CD8-positive, alpha-beta memory T cell (primary cell): ENCODE measurements at places on chromosomes 3 and 15. TPM values are rescaled to one million over a fixed set of nuclear protein-coding genes. Genes with fewer than 3 reads are reported as not detected.

Gene MINAR1
- not detected for polyA plus RNA-seq

DNA sequence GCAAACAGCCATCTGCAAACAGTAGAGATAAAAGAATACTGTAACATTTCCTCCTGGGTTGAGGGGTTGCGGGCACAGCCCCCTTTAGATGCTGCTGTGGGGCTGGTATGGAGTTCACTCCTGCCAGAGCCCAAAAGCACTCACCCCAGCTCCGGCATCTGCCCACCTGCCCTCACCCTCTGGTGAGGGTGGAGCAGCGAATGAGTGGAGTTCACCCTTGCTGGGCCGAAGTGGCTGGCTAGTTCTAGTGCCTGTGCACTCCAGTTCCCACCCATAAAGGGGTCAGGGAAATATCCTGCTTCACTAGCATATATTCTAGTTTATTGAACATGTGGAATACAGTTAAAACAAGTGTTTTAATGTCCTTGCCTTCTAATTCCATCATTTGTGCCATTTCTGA is 209.7 kb upstream of the SGO1 start:
- no peaks in the 10 kb centered on the region for H3K4me1 ChIP-seq
- H3K27ac ChIP-seq = no peak overlapping the region
- H3K36me3 ChIP-seq = no peaks in the 10 kb centered on the region
- H3K4me3 ChIP-seq = no peak overlapping the region

Gene TLR9
- 0.16 TPM for polyA plus RNA-seq

DNA sequence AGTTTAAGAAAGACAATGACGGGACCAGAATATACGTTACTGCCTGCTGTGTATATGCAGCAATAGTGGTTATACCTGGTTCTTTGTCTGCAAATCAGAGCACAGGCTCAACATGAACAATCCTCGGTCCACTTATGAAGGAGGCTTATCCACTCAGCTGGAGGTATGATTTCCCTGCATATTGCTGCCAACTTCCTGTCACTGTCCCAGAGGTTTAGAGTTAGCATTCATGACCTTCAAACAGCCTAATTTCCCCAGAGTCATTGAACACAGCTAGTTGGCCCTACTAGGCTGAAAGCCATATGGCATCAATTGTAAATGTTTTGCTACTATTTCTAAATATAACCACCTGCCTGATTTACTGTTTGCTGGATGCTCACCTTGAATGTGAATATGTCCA is 224.9 kb upstream of the ZNF717 start:
- no peak overlapping the region for H3K4me3 ChIP-seq
- H3K4me1 ChIP-seq = no peaks in the 10 kb centered on the region
- no peak for DNase-seq
- no peaks in the 10 kb centered on the region for H3K27me3 ChIP-seq

GRCh38 chr15:41870689-41871081 is 23.2 kb downstream of the SPTBN5 start:
- H3K27me3 ChIP-seq = no peaks in the 10 kb centered on the region
- no peak overlapping the region for H3K4me3 ChIP-seq
- peaks cover 8% of the 10 kb centered on the region for H3K4me1 ChIP-seq
- no peak overlapping the region for H3K27ac ChIP-seq

- DNase-seq = peak; percentile 36
- H3K27me3 ChIP-seq = no peaks in the 10 kb centered on the region
- no peaks in the 10 kb centered on the region for H3K36me3 ChIP-seq
- peak overlapping the region; percentile 64 for H3K27ac ChIP-seq
- H3K4me3 ChIP-seq = peak overlapping the region; percentile 27
These were observed 15.0 kb downstream of the TIGIT start for GRCh38 chr3:114308830-114309229.

Gene GNAT1
- not detected for polyA plus RNA-seq

Gene CAMK2N2
- not detected for polyA plus RNA-seq

Gene CCDC39
- not detected for polyA plus RNA-seq

Gene NMB
- polyA plus RNA-seq = 3.9 TPM

GRCh38 chr3:55601366-55602080 is 114.4 kb upstream of the WNT5A start:
- no peak overlapping the region for H3K27ac ChIP-seq
- H3K27me3 ChIP-seq = no peaks in the 10 kb centered on the region
- DNase-seq = no peak
- H3K4me1 ChIP-seq = no peaks in the 10 kb centered on the region
- H3K36me3 ChIP-seq = no peaks in the 10 kb centered on the region

Gene EFHB
- polyA plus RNA-seq = not detected

GRCh38 chr3:185254799-185255198 is 950 bp upstream of the EHHADH start:
- no peak for DNase-seq
- H3K27me3 ChIP-seq = no peaks in the 10 kb centered on the region
- no peak overlapping the region for H3K4me3 ChIP-seq
- no peaks in the 10 kb centered on the region for H3K36me3 ChIP-seq

- H3K27ac ChIP-seq = no peak overlapping the region
- H3K27me3 ChIP-seq = no peaks in the 10 kb centered on the region
- no peaks in the 10 kb centered on the region for H3K36me3 ChIP-seq
These were observed 541.8 kb downstream of the NLGN1 start for GRCh38 chr3:173939331-173939730.

DNA sequence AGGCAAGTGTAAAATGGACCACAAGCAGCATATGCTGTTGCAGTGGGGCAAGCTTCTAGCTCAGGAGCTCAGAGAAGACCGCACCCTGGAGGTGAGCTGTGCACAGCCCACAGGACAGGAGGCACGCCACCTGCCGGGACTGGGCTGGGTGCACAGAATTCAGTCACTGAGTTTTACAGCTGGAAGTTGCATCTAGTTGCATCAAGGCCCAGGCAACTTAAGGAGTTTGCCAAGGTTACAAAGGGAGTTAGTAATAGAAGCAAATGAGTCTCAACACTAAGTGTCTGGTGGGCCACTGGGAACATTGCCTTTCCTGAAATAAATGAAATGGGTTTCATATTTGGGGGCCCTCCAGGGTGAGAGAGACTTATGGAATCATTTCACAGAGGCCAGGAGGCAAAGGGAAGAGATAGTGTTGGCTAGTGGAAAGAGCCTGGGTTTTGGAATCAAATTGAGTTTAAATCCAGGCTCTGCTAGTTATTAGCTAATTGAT is 36.0 kb upstream of the TIMP4 start:
- H3K27ac ChIP-seq = no peak overlapping the region
- DNase-seq = no peak
- H3K4me3 ChIP-seq = no peak overlapping the region
- no peaks in the 10 kb centered on the region for H3K27me3 ChIP-seq
- H3K36me3 ChIP-seq = no peaks in the 10 kb centered on the region
- H3K4me1 ChIP-seq = no peaks in the 10 kb centered on the region

DNA sequence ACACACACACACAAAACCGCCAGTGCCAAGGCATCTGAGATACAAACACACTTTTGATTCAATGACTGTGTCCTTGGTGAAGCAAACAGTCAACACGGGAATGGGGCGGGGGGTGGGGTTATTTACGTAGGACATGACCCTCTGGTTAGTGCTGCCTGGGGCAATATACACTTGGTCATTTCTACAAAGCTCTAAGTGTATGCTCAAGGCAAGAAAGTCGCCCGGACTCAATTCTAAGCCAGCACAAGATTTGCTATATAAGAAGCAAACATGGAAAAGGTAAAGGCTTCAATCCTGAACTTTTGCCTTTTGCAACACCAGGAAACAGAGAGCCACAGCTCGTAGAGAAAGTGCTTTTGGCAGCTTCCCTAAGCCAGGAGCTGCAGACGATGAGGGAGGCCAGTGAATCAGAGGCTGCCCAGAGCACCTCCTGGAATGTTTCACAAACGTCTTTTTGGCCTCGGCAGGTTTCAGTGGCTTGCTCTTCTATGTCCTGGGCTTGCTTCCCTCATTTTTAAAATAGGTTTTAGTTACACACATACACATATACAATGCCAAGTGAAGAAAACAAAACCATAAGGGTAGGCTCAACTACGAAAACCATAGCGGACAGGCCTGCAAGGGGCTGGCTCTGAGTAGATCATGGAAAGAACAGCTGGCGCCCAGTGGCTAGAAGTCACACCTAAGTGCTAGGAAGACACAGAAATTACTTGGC is 73.6 kb downstream of the TM4SF4 start:
- no peak overlapping the region for H3K27ac ChIP-seq
- no peaks in the 10 kb centered on the region for H3K27me3 ChIP-seq
- DNase-seq = no peak
- H3K4me1 ChIP-seq = no peaks in the 10 kb centered on the region
- no peaks in the 10 kb centered on the region for H3K36me3 ChIP-seq

- no peaks in the 10 kb centered on the region for H3K4me1 ChIP-seq
- H3K36me3 ChIP-seq = no peaks in the 10 kb centered on the region
- DNase-seq = no peak
- H3K27ac ChIP-seq = no peak overlapping the region
These were observed 26.8 kb downstream of the RHCG start for GRCh38 chr15:89469426-89470096.

DNA sequence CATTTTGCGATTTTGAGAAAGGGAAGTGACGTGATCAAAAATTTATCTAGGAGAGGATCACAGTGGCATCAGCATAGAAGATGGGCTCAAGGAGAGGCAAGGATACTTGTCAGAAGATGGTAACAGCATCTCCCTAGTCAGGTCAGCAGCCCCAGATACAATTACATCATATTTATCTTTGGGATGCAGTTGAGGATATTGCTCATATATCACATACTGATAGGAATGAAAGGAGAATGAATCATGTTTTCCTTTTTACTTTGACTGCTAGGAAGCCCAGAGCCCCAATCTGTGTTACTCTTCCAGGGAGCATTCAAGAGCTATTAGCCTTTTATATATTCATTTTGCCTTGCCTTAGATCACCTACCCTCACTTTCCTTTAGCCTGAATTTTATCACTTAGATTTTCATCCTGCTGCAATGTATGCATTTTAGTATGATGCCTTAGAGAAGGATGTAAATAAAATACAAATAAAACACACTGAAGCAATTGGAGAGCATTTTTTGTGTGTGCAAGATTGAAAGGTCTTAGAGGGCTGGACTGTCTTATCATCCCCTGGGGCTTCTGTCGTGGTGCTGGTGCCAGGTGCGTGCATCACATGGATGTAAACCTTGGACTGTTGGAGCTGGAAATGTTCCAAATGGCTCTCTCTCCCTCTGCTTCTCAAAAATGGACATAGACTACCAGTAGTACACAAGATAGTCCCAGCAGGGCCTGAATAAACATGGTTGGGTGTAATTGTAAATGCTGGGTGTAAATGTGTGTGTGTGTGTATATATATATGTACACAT is 40.3 kb downstream of the CORO2B start:
- H3K4me3 ChIP-seq = no peak overlapping the region
- H3K4me1 ChIP-seq = no peaks in the 10 kb centered on the region
- H3K27ac ChIP-seq = no peak overlapping the region
- no peaks in the 10 kb centered on the region for H3K27me3 ChIP-seq
- no peak for DNase-seq

DNA sequence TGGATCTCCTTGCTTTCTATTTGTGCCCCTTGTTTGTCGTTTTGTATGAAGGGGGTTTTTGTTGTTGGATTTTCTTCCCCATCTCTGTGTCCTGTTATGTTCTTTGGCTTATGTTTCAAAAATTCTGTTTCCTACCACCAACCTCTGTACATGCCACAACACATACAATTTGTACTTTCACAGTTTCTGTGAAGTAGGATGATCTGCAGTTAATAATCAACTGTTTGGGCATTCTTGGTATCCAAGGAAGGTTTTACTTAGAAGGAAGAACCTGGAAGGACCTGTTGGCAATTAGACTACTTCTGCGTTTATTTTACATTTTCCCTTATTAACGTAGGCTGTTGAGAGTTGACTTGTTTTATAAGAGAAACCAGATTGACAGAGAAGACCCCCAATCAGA is 8.3 kb downstream of the SETD5 start:
- H3K27ac ChIP-seq = no peak overlapping the region
- H3K4me3 ChIP-seq = no peak overlapping the region
- no peak for DNase-seq

Gene CTDSPL
- polyA plus RNA-seq = not detected

GRCh38 chr3:163766112-163766511 is 1312.2 kb downstream of the SI start:
- H3K4me1 ChIP-seq = no peaks in the 10 kb centered on the region
- H3K36me3 ChIP-seq = no peaks in the 10 kb centered on the region
- DNase-seq = no peak
- no peak overlapping the region for H3K27ac ChIP-seq
- H3K27me3 ChIP-seq = no peaks in the 10 kb centered on the region
- no peak overlapping the region for H3K4me3 ChIP-seq

DNA sequence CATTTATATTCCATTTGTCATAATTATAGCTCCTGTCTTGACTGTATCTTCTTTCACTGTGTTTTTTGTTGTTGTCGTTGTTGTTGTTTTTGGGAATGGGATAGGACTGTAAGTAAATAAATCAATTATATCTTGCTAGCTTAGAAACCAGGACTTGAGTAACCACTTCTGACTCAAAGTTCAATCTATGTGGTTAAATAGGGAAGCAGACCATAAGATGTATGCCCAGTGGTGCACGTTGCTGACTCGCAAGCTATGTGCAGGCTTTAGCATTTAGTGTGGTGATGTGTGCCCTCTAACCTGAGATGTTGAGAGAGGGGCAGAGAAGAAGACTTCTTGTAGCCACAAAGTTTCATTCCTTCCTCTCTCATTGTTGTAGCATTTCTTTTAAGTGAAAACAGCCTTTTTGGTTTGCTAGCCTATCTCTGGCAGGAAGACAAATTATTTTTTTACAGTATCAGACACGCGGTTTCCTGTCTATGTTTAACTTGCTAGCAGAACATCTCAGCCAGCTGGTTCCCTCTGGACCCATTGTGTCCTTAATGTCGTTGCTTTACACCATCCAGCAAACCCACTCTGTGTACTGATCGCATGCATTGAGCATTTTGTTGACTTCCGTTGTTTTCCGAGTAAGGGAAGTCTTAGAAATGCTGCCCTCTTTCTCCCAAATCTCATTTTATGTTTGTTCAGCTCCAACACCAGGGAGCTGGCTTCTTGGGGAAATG is 52.1 kb downstream of the TGFBR2 start:
- peaks cover 100% of the 10 kb centered on the region for H3K4me1 ChIP-seq
- H3K4me3 ChIP-seq = peak overlapping the region; percentile 12
- peak; percentile 66 for DNase-seq
- H3K36me3 ChIP-seq = peaks cover 30% of the 10 kb centered on the region
- no peaks in the 10 kb centered on the region for H3K27me3 ChIP-seq

DNA sequence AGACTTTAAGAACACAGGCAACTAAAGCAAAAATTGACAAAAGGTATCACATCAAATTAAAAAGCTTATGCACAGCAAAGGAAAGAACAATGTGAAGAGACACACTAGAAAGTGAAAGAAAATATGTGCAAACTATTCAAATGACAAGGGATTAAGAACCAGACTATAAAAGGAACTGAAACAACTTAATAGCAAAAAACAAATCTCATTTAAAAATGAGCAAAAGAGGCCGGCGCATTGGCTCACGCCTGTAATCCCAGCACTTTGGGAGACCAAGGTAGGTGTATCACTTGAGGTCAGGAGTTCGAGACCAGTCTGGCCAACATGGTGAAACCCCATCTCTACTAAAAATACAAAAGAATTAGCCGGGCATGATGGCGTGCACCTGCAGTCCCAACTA is 14.4 kb downstream of the NGLY1 start:
- no peaks in the 10 kb centered on the region for H3K4me1 ChIP-seq
- H3K27me3 ChIP-seq = no peaks in the 10 kb centered on the region
- peaks cover 6% of the 10 kb centered on the region for H3K36me3 ChIP-seq

Gene CAMK1
- 2.9 TPM for polyA plus RNA-seq

Gene GMPPB
- 24.6 TPM for polyA plus RNA-seq

Gene SLC15A2
- 0.15 TPM for polyA plus RNA-seq

- H3K4me3 ChIP-seq = no peak overlapping the region
- H3K27me3 ChIP-seq = no peaks in the 10 kb centered on the region
- no peaks in the 10 kb centered on the region for H3K36me3 ChIP-seq
- H3K27ac ChIP-seq = no peak overlapping the region
- H3K4me1 ChIP-seq = peaks cover 83% of the 10 kb centered on the region
These were observed 187.4 kb downstream of the FOXP1 start for GRCh38 chr3:71395927-71396695.

Gene ACOX2
- polyA plus RNA-seq = not detected

- no peak overlapping the region for H3K4me3 ChIP-seq
- no peaks in the 10 kb centered on the region for H3K27me3 ChIP-seq
- DNase-seq = peak; percentile 12
- peaks cover 23% of the 10 kb centered on the region for H3K4me1 ChIP-seq
- H3K36me3 ChIP-seq = peaks cover 37% of the 10 kb centered on the region
These were observed 28.9 kb upstream of the ICE2 start for GRCh38 chr15:60507596-60508424.
